Peyer's patch (tissue), 4 donors: ENCODE measurements at places on chromosomes 5 and 9. TPM values are rescaled to one million over a fixed set of nuclear protein-coding genes. Genes with fewer than 3 reads are reported as not detected.

Gene FBN2
- 1.2 TPM for total RNA-seq

Gene OR1J2
- not detected for total RNA-seq

Gene TAF1L
- total RNA-seq, result not detected

Gene TEX48
- not detected for total RNA-seq

Gene SPOCK1
- total RNA-seq, result 6.4 TPM

Gene PDE6A
- total RNA-seq, result not detected

Gene OGN
- 9.7 TPM for total RNA-seq

Gene MED10
- total RNA-seq, result 21.9 TPM

Gene CCNO
- total RNA-seq, result not detected

Gene SMIM32
- total RNA-seq, result 5.8 TPM

Gene TRIO
- total RNA-seq, result 401 TPM

Gene RAI14
- 182 TPM for total RNA-seq

Gene C9orf152
- total RNA-seq, result 12.8 TPM
